ENCODE measurements at places on chromosomes 13 and 19.

GRCh38 chr13:111288276-111288675, 32.2 kb upstream of the TEX29 start:
- DNase-seq, result no peak

DNA sequence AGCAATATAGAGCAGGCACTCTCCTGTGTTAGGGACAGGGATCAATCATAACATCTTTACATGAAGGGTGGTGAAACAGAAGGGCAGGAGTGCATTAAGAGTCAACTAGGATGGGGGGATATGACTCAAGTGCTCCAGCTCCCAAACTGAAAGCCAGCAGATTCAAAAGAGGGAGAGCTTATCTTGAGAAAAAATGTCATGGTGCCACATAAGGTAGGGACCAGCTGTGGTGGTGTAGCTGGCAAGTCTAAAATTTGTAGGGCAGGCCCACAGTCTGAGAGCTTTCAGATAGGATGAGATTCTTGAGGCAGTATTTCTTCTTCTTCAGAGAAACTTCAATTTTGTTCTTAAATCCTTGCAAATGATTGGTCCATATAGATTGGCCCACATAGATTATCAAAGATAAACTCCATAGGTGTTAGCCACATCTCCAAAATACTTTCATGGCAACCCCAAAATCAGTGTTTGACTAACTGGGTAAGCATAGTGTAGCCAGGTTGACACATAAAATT, 19.1 kb downstream of the DNAJC15 start:
- DNase-seq, result no peak

DNA sequence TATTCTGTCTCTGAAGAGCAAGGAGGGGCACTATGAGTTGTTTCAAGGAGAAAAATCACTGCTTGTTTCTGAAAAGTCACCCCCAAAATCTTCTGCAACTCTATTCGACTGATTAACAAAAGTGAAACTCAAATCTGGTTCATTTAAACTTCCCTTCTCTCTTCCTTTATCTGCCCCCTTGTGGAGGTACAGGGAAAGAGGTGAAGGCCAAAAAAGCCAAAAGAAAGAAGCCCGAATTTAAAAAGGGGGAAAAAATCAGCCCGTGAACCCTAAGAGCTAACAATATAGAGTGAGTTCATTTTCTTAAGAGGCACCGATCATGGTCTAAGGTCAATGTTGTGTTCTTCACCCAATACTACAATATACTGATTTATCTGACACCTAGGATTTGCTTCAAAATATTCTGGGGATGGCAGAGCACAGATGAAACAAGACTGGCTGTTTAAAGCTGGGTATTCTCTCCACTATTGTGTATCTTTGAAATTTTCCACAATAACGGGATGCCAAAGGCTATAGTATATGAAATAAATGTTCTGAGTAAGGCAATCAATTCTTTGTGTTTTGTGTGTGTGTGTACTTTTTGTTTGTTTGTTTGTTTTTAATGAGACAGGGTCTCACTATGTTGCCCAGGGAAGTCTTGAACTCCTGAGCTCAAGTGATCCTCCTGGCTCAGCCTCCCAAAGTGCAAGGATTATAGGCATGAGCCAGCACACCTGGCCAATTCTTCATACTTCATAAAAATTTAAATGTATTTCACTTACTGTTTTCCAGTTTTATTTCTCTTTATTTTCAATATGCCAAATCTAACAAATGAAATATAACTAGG, 55.0 kb upstream of the EEF1AKMT1 start:
- DNase-seq, result peak; percentile 10

GRCh38 chr13:61954092-61954491, 538.4 kb upstream of the PCDH20 start:
- DNase-seq, result peak; percentile 4

DNA sequence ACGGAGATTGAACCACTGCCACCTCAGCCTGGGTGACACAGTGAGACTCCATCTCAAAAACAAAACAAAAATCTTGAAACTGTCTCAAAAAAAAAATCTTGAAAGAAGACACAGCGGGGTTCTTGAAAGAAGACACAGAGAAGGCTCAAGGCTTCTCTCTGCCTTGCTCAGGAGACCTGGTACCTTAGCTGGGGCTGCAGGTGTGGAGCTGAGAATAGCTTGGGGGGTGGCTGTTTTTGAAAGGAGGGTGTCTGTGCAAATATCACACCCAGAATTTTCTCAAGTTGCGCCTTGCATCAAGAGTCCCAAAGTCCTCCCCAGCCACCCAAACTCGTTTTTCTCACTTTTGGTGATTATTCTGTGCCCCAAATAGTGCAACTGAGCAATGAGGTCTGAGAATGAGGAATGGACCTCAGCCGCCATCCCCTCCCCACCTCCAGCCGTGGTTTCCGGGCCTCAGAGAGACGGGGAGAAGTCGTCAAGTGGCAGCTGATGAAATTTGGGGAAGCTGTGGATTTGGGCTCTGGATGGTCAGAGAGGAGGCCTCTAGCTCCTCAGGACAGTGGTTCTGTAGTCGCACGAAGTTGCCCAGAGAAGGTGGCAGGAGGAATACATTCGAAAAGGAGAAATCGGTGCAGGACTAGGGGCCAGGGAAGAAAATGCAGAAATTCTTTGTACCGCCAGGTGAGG, 8.8 kb downstream of the S1PR2 start:
- DNase-seq, result no peak

DNA sequence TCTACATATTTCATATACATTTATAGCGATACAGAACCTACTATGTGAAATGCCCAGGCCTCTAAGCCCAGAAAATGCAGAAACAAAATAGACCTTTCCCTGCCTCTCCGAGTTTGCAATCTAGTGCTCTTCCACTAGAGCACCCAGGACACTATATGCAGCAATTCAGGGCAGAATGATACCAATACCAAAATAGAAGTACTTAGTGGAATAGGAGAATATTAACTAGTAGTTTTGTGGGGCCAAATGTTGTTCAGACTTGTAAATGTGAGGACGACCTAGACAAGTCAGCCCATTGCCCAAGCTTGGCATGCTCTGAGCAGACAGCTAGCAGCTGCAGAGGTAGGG, 35.8 kb upstream of the FLT1 start:
- DNase-seq, result no peak

- no peak for DNase-seq
Measured at GRCh38 chr13:110893571-110893970, 21.3 kb downstream of the ANKRD10 start.

- DNase-seq, result no peak
Measured at GRCh38 chr19:16467581-16467980, 4.2 kb downstream of the EPS15L1 start.

- peak; percentile 38 for DNase-seq
Measured at GRCh38 chr13:26872525-26873385, 112.2 kb upstream of the GPR12 start.

GRCh38 chr19:30029721-30030510, 87.9 kb downstream of the URI1 start:
- peak; percentile 53 for DNase-seq

Measured in urothelium cell line (cell line).